ENCODE measurements at places on chromosomes 7 and 10.

- DNase-seq = no peak
Measured at GRCh38 chr10:123860209-123860608, 31.4 kb downstream of the CPXM2 start.

DNA sequence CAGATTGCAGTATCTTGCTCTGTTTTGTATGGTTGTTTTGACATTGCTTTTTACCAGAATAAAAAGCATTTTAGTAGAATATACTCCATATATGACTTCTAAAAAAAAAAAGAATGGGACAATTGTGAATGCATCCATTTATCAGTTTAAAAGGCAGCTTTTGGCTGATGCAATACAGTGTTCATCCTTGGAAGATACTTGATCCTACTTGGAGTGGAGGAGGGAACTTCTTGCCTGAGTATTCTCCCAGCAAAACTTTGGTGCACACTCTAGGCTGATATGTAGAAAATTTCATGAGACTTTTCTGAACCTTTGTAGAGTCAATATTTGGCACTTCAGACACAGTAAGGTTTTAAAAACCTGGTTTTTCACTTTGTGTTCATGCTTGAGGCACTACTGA is 40.2 kb downstream of the WDR11 start:
- DNase-seq = no peak

GRCh38 chr10:79072041-79072441 is 3.3 kb downstream of the ZMIZ1 start:
- DNase-seq = no peak

- DNase-seq = no peak
Measured at GRCh38 chr7:4037877-4038276, 644.2 kb upstream of the FOXK1 start.

DNA sequence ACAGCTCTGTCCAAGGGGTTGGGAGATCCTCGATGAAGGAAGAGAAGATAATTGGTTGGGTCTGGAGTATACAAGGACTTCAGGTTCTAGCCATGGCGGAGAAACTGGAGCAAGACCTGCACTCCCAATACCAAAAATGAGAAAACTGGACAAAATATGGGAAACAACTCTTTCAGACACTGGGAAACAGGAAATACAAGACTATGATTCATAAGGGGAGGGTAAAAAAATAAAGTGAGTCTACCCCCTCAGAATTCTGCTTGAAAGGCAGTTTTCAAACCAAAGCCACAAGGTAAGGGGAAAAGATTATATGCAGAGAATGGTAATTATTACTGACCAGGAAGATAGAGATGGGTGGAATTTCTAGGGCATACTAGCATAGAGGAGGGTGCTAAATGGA is 10.2 kb upstream of the SEC61G start:
- DNase-seq = no peak

- no peak for DNase-seq
Measured at GRCh38 chr7:32935558-32935957, 21.7 kb upstream of the FKBP9 start.

GRCh38 chr10:102499356-102499755 is 3.2 kb downstream of the ACTR1A start:
- DNase-seq = no peak

DNA sequence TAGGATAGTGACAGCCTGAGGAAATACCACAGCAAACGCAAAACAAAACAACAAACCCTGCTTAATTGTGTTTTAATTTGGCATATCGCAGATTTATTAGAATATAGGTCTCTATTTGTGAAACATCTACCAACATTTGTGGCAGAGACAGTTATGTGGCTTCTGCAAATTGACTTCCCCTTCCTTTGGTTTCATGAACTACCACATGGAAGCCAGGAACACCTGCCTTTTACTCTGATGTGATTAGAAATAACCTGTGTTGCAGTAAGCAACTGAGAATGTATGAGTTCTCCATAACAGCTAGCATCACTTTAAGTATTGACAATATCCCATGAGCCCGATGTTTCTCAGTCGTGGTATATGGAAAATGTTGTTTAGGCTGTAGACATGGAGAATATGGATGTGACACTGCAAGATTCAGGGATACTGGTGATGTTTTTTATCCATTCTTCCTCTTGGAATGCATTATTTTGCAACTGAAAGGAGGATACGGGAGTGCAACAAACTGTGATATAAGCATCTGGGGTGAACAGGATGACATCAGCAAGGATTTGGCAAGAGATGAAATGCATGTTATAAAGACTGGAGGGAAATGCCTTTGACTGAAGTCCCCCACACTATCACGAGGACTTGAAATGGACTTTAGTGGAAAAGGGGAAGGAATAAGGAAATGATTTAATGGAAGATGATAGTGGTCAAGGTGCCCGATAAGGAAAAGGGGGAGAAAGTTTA is 95.9 kb downstream of the CUBN start:
- no peak for DNase-seq

- no peak for DNase-seq
Measured at GRCh38 chr10:100522107-100522801, 2.6 kb upstream of the SEC31B start.

DNA sequence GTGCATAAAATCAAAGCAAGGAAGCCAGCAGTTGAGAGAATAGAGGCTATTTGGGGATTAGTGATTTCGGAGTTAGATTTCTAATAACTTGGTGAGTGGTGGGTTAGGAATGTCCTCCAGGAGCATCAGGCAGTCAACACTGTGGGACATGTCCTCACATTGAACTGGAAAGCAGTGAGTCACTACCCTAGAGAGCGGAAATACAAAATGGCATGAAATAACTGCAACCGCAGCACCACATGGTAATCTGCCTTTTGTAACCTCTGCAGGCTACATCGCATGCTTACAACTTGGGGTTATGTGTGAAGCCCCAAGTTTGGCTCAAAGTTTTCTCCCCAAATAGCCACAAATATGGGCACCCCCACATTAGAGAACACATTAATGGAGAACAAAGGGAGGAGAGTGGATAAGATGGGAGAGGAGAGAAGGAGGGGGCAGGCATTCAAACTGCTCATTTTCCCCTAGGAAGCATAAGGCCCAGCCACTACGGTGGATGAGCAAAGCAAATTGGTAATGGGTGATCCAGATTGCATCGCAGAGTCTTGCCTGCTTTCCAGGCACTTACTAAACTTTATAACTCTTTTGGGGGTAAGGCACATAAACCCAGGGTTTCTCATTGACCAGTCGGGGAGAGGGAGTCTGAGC is 22.0 kb upstream of the SLF2 start:
- DNase-seq = no peak
